T-helper 1 cell (primary cell): ENCODE measurements at places on chromosomes 4 and X.

DNA sequence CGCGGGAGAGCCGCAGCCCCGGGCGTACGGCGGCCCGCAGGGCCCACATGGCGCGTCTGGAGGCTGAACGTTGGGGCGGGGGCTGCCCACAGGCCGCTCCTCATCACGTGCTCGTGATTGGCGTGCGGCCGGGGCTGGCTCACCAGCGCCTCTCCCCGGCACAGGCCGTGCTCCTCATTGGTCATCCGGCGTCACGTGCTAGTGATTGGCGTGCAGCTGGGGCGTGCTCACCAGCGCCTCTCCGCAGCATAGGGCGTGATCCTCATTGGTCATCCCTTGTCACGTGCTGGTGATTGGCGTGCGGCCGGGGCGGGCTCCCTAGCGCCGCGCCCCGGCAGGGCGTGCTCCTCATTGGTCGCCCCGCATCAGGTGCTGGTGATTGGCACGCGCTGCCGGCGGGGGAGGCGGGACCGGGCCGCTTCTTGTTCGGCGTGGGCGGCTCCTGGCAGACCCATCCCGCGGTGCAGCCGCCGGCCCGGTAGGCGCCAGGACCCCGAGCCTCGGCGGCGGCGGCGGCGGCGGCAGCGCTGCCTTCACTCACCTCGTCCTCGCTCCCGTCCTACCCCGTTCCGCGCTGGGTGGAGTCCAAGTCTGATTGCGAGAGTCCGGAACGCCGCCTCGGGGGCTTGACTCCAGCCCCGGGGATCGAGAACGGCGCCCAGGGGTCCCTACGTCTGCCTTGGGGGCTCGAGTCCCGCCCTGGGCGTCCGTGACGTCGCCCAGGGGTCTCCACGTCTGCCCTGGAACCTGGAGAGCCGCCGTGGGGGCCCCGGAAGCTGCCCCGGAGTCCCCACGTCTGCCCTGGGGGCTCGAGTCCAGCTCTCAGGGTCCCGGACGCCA lies at the start of gene GTPBP6:
TSS of gene GTPBP6 (minus strand) at position 58 of the 840 bp plus-strand sequence. CDS start at position 49, 9 bp downstream.
- peak; percentile 99 for DNase-seq

DNA sequence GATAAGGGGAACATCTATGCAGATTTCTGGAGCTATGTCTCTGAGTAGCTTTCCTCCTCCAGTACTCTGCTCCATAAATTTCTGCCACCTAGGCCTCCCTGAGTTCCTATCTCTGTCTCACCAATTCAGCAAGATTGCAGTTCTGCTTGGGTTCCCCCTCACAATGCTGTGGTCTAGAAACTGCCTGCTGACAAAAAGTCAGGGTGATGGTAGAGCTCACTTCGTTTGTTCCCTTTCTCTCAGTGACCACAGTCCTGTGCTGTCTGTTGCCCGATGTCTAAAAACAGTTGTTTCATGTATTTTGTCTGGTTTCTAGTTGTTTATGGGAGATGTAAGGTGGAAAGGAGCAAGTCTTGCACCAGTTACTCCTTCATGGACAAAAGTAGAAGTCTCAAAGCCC lies 41.1 kb downstream of the AMMECR1 start:
- DNase-seq: no peak

GRCh38 chr4:112418092-112418491 lies 97.9 kb downstream of the NEUROG2 start:
- no peak for DNase-seq

DNA sequence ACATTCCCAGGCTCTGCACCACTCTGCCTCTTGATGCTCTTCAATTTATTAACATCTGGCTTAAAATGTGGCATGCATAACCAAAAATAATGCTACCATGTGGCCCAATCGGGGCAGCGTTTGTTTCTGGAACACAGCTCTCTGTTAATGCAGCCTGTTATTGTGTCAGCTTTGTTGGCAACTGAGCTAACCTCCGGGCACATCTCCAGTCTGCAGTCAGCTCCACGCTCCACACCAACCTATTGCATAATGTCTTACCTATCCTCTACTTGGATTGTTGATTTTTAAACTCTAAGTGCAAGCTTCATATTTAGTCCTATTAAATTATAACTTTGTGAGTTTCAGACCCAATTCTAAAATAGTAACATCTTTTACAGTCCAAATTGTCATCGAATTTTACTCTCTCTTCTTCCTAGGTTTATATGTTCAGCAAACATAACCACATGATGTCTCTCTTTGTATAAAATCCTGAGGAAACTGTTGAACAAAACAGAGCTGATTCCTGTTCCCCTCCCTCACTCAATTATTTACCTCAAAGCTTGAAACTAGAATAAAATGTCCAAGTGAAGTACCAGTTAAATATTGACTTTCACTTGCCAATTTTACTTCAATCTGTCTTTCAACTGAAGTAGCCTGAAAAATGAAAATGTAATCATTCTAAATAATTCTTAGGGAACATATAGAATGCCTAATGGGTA lies 92.2 kb upstream of the RAPGEF2 start:
- DNase-seq: no peak

DNA sequence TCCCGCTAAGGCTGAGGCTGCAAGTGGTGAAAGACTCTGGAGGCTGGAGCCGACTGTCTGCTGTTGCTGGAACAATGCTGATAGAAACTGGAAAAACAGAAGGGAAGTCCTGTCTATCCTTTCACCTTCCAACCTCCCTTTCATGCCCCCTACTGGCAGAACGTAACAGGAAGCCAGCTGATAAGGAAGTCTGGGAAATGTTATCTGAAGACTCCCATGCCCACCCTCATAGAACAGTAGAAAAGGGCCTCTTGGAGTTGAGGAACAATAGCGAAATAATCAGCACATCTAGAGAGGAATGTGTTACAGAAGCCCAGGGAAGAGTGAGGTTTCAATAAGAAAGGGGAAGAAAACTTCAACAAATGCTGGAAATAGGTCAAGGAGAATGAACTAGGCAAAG lies 117.1 kb upstream of the DKK2 start:
- no peak for DNase-seq

DNA sequence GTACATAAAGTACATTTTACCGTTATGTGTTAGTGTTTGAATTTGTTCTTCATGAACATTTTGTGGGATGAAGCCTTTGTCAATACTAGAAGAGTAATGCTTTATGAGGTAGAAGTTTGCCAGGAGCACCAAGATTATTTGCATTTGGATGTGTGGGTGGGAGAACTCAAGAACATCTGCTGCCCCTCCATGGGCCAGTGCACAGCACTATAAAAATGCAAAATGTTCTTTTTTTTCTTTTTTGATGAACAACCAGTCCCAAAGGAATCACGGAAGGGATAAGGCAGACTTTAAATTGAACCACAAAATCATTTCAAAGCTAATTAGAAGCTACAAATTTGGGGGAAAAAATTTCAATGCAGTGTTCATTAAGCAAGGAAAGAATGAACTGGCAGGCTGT lies 300.3 kb upstream of the NWD2 start:
- no peak for DNase-seq

- DNase-seq: no peak
Measured at GRCh38 chrX:110992611-110993010, 103.4 kb upstream of the PAK3 start.

- no peak for DNase-seq
Measured at GRCh38 chr4:54513204-54513603, 144.6 kb upstream of the KIT start.

DNA sequence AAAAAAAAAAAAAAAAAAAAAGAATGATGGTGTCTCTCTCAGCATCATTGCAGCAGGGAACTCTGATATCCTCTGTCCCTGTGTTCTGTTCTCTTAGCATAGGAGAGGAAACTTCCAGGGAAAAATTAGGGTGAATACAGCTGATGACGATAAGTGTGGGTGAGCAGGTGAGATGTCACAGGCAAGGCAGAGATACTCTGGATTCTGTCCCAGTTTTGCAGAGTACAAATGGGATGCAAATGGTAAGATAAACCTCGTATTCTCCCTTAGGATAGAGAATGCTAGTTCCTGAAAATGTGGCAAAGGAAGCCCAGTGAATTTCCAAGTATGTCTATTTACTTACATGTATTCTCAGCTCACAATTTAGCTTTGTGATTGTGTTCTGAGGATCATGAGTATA lies 671.6 kb upstream of the BOD1L1 start:
- no peak for DNase-seq
